ENCODE measurements at places on chromosomes 11 and 22.

DNA sequence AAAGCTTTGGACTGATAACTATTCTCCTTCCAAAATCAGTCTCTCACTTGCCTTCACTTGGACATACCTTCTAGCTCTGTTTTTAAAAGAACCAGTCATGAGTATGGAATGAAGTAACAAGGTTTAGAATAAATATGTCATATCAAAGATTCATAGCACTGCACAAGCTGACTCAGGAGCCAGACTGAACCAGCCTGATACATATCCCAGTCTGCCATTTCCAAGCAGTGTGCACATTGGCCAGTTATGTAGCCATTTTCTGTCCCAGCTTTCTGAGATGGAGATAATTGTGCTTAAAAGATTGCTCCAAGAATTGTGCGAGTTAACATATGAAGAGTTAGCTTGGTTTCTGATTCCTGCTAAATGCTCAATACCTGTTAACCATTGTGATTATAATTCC lies 311.3 kb downstream of the C11orf87 start:
- no peak for DNase-seq

GRCh38 chr11:85749287-85749834 lies 61.6 kb downstream of the SYTL2 start:
- DNase-seq, result no peak

- no peak for DNase-seq
Measured at GRCh38 chr11:44309478-44310205, at the start of gene ALX4. TSS of gene ALX4 (minus strand) at chr11:44310139. CDS start at chr11:44310062, 77 bp downstream.

DNA sequence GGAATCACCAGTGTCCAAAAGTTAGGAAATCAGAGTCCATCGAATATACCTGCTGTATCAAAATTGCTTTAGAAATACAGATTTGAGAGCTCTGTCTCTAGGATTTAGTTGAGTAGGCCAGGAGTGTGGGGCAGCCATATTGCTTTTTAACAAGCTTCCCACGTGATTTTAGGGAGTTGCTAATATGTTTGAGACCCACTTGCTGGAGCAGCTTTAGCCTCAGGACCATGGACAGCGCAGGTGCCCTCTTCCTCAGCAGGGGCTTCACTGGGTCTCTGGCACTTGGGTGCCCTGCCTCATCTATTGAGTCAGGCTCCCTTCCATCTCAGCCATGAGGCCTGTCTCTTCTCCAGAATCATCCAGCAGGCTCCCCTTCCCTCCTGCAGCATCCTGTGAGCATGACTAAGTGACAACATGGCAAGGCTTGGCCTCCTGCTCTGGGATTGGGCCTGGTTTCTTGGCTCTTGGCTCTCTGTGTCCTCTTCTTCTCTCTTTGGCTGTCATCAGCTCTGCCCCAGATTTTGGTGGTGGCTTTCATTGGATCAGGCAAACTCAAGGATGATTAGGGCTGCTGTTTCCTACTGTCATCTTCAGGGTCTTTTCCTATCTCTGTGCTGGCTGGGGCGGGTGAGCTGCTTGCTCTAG lies 70.0 kb downstream of the SGSM1 start:
- no peak for DNase-seq

- no peak for DNase-seq
Measured at GRCh38 chr11:75031224-75031753, 42.6 kb downstream of the NEU3 start.

DNA sequence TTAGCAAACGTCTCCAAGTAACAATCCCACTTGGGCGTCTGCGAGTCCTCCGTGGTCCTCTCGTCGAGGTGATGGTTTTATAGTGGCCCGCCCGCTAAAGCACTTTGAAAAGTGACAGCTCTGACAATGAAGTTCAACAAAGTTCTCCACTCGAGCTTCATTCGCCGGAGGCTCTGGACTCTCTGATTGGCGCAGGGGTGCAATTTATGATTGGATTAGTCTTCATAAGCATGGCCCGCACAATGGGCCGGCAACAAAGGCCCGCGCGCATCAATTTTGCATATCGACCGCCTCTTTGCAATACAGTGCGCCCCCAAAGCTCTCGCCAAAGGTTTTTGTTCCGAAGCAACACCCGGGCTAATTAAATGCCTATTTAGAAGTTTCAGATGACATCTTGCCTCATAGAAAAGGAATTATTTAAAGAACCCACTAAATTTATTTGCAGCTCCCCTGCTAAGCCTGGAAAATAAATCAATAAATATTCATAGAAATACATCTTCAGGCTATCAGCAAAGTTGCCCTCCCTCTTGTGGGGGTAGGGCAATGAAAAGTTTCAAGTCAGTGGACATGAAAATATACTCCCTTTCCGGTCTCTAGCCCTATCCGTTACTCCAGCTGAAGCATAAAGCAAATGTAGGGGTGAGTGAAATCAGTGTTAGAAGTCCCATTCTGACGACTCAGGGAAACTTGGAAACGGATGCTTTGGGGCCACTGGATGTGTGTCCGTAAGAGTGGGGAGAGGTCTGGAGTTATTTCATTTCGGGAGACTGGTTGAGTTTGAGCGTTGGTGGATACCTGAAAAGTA lies at the start of gene DBX1:
DBX1 (minus strand) TSS at position 51 of the 805 bp plus-strand sequence. CDS start 151 bp downstream, outside the sequence.
- DNase-seq, result no peak

- no peak for DNase-seq
Measured at GRCh38 chr11:30358536-30358935, 35.6 kb downstream of the ARL14EP start.

GRCh38 chr22:20553947-20554741 lies 46.7 kb downstream of the MED15 start:
- no peak for DNase-seq

DNA sequence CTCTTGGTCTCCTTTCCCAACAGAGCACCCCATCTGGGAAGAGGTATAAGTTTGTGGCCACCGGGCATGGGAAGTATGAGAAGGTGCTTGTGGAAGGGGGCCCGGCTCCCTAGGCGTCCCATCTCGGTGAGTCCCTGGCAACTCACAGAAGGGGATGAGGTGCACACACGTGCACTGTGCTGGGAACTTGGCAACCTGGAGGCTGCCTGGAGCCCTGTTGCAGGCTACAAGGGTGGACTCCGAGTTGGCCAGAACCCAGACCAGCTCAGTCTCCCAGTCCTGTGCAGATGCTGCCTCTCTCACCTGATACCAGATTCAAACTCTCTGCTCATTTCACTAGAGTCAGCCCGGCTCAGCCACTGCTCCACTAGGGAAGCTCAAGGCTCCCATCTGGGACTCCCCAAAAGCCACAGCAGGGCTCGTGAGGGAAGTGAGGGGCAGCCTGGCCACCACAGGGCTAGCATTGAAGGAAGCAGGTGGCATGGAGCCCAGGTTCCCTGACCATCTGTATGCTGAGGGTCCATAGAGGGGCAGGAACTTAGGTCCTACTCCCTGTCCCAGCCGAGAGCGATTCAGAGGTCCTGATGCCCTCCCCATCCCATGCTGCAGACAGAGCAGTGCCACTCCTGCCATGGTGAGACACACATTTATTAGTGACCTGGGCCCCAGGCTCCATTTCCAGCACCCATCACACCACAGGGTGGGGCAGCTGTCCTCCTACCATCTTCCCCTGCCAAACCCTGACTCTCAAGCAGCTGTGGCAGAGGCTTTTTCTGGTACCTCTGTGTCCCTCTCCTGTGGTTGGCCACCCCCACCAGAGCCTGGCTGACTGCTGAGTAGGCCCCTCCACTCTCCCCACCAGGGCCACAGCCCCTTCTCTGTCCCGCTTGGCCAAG lies 4.0 kb downstream of the PRR33 start:
- no peak for DNase-seq

GRCh38 chr11:116851626-116852025 lies 14.2 kb upstream of the APOA1 start:
- DNase-seq, result peak; percentile 33

DNA sequence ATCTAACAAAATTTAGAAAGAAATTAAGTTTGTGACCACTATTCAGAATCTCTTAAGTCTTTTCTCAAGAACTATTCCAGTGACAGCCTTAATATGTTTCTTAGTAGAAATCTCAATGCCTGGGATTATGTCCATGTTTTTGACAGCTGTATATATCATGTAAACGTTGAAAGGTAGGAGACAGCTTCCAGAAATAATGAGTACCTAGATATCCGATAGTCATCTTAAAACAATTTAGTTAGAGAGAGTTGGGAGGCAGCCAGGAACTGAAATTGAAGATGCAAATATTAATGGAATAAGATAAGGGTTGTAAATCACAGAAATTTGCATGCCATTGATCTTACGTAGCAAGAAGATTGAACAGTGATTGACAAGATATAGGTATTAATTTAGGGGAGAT lies 955.2 kb downstream of the JRKL start:
- no peak for DNase-seq

DNA sequence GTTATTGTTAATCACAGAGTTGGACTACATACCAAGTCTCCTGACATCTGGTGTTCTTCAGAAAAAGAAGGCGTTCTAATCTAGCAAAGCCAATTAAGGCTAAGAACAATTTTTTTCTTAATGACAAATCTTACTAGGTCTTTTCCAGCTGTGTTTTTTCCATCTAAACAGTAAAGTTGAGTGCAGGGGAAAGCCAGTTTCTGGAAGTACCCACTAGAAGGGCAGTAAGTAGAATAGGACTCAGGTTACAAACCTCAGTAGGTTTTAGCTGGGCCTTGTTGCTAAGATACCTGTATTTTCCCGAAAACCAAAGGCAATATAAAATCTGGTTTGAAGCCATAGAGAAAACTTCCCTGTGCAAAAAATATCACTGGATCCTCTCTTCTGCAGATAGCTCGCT lies 351.9 kb downstream of the ETS1 start:
- DNase-seq, result no peak

DNA sequence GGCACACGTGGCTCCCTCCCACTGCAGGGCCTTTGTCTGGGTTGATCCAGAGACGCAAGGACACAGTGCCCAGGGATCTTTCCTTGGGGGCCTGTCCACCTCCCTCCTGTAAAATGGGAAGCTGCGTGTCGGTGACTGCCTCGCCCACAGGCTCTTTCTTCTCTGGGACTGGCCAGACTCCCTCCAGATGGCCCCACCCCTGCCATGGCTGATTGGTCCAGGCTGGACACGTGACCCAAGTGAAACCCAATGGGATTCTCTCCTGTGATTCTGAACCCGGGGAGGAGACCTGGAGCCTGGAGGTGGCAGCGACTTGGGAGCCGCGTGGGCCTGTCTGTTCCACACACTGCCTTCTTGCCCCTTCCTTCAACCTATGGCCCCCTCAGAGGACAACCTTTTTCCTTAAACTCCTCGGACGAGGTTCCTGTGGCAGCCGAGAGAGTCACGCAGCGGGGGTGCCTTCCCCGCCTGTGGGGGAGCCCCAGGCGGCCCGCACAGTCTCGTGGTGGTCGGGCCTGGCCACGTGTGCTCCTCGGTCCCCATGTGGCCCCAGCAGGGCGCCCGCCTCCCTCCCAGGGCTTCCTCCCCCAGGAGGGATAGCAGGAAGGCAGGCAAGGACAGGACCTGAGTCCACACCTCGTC lies 12.4 kb upstream of the MPPED1 start:
- DNase-seq, result no peak

GRCh38 chr11:30016588-30017363 lies at the start of gene KCNA4:
TSS of gene KCNA4 (minus strand) at chr11:30017030. CDS start at chr11:30012678, 4,352 bp downstream.
- DNase-seq, result no peak

- no peak for DNase-seq
Measured at GRCh38 chr11:33668951-33669596, 31.6 kb downstream of the C11orf91 start.

GRCh38 chr11:575313-575995 lies 816 bp upstream of the PHRF1 start:
- no peak for DNase-seq

- DNase-seq, result no peak
Measured at GRCh38 chr22:18136563-18137320, 13.2 kb upstream of the USP18 start.

DNA sequence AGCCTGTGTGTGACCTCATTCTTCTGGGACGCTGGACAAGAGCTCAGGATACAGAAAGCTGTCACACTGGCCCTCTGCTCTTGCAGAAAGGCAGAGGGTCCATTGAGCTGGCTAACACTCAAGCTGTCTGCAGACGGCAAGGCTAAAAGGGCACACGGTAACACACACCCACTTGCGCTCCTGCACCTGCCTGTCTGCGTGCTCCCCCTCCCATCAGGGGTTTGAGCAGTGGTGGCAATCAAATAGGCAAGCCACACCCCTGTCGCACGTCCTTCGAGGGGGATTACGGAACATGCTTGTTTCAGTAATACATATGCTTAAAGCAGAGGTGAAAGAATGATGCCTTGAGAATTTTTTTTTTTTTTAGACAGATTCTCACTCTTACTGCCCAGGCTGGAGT lies 7.1 kb upstream of the QSER1 start:
- no peak for DNase-seq

DNA sequence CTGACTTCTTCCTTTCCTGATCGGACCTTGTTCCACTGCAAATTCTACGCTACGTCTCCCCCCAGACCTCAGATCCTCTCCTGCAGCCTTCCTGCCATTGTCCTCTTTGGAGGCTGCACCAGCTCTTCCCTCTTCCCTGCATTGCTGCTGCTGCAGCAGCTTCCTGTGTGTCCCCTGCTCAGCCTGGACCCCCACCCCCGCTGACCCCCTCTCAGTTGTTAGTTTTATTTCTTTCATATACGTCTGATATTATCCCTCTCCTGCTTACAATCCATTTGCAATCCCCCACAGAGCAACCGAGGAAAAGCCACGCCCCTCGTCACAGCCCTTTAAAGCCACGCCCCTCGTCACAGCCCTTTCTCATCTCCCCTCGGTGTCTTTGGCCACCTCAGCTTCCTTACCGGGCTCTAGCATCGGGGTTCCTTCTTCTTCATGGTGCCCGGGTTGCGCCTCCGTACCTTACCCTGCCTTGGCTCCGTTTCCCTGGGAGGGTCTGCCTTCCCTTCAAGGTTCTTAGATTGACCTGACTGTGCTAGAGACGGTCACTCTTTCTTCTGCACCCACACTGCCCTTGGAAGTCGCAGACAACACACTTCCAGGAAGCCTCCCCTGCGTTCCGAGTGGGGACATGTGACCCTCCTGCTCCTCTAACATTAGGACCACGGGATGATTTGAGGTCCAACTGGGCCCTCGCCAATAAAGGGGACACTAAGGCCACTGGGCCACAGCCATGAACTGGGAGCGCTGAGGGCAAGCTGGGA lies 4.8 kb downstream of the MRGPRG start:
- no peak for DNase-seq

DNA sequence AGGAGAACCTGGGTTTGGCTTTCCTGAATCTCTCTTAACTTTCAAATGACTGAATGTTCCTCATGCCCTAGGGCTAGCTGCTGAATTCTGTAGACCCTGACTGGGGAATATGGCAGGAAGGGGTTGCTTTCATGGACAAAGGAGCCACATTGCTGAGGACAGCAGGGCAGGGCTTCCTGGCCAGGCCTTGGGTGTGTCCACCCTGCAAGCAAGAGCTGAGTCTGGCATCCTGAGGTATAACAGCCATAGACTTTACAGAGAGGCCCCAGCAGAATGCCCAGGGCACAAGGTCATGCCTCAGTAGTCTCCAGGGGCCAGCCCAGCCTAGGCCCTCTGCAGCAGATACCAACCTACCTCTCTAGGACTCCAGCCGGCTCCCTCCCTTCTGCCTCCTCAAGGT lies 102.2 kb upstream of the RAG2 start:
- DNase-seq, result no peak

DNA sequence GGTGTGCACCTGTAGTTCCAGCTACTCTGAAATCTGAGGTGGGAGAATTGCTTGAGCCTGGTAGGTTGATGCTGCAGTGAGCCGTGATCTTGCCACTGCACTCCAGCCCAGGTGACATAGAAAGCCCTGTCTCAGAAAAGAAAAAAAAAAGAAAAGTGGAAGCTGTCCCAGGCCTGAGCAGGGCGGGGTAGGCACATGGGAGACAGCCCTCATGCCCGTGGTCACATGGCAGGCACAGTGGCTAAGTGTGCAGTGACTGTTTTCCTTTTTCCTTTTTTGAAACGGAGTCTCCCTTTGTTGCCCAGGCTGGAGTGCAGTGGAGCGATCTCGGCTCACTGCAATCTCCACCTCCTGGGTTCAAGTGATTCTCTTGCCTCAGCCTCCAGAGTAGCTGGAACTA lies 7.8 kb downstream of the OTUB1 start:
- DNase-seq, result no peak

All from activated T-helper 1 cell treated with Interleukin-2 at 50 U/mL for 16 hours (primary cell).